ENCODE measurements at places on chromosomes 1 and 21. TPM values are rescaled to one million over a fixed set of nuclear protein-coding genes. Genes with fewer than 3 reads are reported as not detected.

GRCh38 chr21:38048167-38048566, 131.9 kb upstream of the KCNJ6 start:
- no peak for DNase-seq
- H3K4me3 ChIP-seq = no peak overlapping the region
- no peak overlapping the region for H3K27ac ChIP-seq
- H3K36me3 ChIP-seq = no peaks in the 10 kb centered on the region
- peaks cover 10% of the 10 kb centered on the region for H3K27me3 ChIP-seq

DNA sequence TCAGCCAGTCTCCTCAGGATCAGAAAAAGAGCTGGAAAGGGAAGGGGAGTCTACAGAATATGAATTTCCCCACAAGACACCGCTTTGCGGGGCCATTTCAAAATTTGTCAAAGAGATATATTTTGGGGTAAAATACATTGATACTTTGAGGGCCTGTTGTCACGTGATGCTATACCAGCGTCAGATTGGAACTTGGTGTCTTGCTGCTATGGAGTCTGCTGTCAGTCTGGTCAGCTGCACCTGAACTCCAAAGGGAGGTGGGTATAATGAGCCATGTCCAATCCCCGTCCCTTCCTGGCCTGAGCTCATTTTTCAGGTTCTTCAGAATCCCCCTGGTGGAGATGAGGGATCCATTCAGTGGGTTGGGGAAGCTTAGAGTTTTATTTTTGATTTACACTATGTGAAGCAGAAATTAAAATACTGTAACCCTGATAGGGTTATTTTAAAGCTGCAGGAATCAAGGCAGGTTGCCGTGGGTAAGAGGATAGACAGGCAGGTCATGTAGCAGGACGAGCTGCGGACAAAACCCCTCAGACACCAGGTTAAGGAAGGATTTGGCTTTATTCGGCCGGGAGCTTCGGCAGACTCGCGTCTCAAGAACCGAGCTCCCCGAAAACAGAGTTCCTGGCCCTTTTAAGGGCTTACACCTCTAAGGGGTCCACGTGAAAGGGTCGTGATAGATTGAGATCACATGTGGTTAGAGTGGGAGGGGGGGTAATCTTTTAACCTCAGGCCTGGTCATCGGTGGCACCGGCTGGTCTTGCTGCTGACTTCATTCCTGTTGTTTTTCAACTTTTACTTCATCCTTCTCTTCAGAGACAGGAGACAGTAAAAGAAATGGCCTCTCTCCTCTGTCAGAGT, 2.2 kb upstream of the POFUT2 start:
- H3K27ac ChIP-seq = no peak overlapping the region
- DNase-seq = no peak
- no peak overlapping the region for H3K4me3 ChIP-seq
- H3K4me1 ChIP-seq = peaks cover 42% of the 10 kb centered on the region
- H3K27me3 ChIP-seq = no peaks in the 10 kb centered on the region
- H3K36me3 ChIP-seq = peaks cover 3% of the 10 kb centered on the region

DNA sequence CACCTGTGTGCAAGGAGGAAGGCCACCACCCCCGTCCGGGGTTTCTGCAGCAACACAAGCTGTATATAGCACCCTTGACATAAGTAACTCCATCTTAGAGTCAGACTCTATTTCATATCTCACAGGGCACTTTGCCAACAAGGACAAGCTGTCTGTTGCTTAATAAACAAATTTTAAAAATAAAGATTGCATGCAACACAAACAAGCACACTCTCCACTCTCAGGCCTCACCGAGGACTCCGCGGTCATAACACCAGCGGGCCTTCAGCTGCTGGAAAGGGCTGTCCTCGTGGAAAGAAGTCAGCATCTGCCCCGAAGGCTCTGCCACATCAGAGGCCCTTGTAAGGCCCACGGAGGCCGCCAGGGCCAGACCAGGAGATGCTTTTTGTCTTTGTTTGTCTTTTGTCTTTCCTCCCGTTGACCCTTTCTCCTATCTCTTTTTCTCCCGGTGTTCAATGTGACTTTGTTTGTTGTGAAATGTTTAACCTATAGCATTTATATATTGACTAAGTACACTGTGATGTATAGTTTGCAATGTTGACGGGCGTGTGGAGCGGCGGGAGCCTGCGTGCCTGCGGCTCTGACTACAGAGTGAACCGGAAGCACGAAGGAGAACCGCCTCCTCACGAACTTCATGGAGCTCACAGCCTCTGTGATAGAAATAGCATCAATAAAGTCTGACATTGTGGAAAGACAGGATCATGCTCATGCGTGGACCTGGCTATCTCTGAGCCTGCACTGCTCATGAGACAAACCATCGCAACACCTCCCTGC, 24.1 kb downstream of the MEGF6 start:
- no peaks in the 10 kb centered on the region for H3K4me1 ChIP-seq
- no peak overlapping the region for H3K27ac ChIP-seq
- no peaks in the 10 kb centered on the region for H3K36me3 ChIP-seq
- DNase-seq = no peak
- H3K4me3 ChIP-seq = no peak overlapping the region

HAO2 gene
- total RNA-seq = not detected

SPOCD1 gene
- total RNA-seq = 28.0 TPM

MYOG gene
- not detected for total RNA-seq

SDC3 gene
- 135 TPM for total RNA-seq

UAP1 gene
- total RNA-seq = 88.8 TPM

All from astrocyte (in vitro differentiated cells and primary cell).